ENCODE measurements at places on chromosomes 16 and 17.

DNA sequence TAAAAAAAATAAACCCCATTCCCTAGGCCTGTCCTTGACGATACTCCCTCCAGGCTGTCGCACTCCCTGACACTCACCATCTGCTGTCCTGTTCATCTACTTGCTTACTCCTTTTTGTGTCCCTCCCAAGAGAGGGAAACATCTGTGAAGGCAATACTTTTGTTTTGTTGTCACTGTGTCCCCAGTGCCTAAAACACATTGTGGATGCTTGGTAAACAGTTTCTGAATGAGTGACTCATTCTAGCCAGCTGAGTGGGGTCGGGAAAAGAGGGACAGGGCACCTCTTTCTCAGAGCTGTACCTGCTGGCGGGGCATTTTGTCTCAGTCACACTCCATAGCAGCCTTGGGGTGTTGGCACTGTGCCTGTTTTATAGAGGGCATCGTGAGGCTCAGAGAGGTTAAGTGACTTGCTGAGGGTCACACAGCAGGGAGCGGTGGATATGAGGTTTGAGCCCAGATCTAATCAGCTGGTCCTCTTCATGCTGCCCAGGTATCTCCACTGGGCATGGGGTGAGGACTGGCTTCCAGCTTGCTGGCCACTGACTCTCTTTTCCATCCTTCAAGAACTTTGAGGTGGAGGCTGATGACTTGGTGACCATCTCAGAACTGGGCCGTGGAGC lies 15.6 kb downstream of the MAP2K3 start:
- no peak for DNase-seq

- DNase-seq: no peak
These were observed 417.1 kb upstream of the SOX9 start for GRCh38 chr17:71703701-71704100.

- no peak for DNase-seq
These were observed 63.1 kb downstream of the BANP start for GRCh38 chr16:88014252-88014781.

DNA sequence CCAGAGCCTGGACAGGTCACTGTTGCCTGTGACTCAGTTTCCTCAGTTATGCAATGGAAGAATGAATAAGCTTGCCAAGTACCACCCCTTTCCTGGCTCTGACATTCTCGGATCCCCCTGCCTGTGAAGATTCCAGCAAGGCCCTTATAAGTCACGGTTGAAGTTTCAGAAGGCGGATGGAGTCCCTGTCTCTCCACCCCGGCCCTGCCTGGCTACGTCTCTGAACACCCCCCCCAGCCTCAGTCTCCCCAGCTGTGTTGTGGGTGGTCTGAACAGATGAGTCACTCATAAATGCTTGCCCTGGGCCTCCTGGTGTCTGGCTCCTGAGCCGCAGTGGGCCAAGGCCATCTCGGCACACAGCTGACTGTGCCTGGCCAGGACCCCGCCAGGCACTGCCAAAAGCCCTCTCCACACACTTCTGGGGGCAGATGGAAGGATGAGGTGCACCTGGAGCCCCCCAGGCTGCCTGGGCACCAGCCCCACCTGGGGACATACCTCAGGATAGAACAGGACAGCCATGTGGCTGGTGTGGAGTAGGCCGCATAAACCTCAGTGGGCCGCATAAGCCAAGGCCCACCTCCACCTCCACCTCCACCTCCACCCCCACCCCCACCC lies 15.4 kb downstream of the VASN start:
- DNase-seq: no peak

DNA sequence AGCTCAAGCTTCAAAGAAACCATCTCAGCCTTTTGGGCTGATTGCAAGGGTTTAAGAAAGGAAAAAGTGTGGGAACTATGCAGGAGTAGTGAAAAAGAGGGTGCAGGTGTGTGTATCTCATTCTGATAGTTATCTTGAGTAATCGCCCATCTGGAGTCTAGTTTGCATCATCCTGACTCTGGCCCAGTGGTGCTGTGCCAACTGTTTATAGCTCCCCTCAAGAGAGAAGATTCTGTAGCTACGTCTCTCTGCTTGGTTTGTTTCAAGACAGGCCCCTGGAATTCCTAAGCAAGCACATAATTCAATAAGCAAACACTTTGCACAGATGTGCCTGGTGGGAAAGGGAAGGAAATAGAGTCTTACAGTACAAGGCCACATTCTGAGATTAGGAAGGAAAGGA lies 144.4 kb downstream of the HAPSTR1 start:
- DNase-seq: no peak

DNA sequence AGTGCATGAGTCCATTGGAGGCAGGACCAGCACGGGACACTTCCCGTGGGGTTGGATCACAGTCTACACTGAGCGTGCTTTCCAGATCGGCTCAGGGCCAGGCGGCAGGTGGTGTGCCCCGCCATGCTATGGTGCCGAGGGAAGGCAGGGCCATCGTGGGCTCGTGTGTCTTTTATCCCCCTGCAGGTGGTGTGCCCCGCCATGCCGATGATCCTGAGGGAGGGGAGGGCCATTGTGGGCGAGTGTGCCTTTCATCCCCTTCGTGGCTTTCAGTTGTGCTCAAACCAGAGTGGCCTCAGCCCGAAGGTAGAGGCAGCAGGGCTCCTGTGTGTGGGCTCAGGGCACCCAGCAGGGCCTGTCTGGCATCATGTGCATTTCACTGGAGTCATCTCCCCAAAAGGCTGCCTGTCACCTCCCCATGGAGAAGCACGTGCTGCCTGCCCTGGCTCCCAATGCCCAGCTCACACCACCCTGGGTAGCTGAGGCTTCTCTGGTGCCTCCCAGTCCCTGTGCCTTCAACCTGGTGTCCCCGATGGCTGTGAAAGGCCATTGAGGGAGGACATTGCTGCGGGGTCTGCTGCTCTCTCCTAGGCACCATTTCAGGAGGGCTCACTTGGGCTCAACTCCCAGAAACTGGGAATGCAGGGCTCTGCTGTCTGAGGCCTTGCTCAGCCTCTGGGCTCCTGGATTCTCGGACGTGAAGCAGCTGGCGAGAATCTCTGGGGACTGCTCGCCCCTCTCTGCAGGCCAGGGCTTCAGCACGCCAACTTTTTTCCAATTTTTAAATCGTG lies 207.6 kb downstream of the NPIPB11 start:
- no peak for DNase-seq

DNA sequence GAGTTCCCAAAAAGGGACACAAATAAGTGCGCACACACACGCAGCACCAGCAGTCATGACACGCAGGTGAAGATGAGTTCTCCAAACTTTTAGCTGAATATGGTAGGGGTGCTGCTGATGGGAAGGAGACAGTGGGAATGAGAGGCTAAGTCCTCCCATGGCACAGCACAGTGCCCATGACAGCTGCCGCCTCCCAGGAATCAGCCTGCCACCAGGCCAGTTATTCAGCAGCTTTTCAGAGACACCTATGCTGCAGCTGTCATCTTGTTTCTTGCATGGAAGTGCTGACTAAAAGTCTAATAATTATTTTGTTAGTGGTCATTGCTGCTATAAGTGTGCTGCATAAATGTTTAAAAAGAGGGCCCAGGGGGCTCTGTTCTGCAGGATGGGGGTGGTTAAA lies 12.2 kb downstream of the WFIKKN2 start:
- no peak for DNase-seq

DNA sequence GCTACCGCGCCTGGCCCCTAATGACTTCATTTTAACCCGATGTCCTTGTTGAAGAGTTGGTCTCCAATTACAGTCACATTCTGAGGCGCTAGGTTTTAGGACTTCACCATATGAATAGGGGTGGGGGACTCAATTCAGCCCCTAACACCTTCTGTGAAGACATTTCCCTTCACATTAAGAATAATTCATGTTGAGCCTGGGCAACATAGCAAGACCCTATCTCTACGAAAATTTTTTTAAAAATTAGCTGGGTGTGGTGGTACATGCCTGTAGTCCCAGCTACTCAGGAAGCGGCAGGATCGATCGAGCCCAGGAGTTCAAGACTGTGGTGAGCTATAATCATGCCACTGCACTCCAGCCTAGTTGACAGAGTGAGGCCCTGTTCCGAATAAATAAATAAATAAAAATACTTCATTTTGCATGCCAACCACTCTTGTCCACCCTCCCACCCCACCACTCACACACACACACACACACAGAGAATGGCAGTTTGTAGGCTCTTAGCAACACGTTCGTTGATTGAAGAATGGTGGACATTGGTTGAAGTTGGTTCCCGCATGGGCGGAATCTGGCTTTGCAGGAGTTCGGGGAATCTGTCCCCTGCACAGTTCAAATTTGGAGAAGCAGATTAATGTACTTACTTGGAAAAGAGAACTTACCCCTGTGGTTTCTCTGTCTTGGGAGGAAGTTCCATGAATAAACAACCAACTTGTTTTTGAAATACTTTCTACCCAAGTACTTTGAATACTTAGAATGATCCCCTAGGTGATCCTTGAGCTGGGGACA lies 27.8 kb upstream of the TVP23A start:
- no peak for DNase-seq

- DNase-seq: no peak
These were observed 1.6 kb upstream of the LRRC75A start for GRCh38 chr17:16493531-16494046.

GRCh38 chr17:74185571-74186185 lies 17.8 kb upstream of the RPL38 start:
- no peak for DNase-seq

- no peak for DNase-seq
These were observed 16.1 kb downstream of the GNAO1 start for GRCh38 chr16:56207421-56207820.

- DNase-seq: no peak
These were observed 519.7 kb upstream of the CA10 start for GRCh38 chr17:52678211-52678610.

DNA sequence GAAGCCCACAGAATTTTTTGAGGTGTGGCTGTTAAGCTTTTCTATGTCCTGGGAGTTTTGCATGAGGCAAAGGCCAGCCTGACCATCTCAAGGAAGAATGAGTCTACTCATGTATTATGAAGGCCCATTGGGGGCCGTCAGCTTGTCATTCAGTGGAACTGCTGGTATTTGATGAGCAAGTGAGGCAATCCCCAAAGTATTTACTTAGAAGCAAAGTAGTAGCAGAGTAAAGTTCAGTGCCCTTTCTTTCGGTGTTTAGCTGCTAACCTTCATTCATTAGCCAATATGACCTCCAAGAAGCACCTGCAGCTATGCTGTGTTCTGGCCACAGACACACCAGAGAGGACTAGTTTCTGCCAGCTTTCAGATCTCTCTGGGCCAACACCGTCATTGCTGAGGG lies 80.2 kb downstream of the RPA1 start:
- DNase-seq: no peak

DNA sequence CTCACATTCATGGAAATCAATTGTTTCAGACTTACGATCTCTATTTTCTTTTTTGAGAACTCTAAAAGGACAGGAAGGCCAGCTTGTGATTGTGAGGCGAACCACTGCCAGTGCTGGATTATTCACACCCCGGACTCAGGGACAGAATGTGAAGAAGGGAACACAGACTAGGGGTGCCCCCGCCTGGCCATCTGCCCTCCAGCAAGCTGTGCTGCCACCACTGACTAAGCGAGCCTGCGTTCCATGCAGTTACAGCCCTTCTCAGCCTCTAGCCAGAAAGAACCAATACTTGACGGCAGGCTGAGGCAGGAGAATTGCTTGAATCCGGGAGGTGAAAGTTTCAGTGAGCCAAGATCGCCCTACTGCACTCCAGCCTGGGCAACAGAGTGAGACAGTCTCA lies 2.8 kb downstream of the HAGH start:
- DNase-seq: no peak

GRCh38 chr17:47712330-47713023 lies 18.5 kb downstream of the TBKBP1 start:
- DNase-seq: no peak

DNA sequence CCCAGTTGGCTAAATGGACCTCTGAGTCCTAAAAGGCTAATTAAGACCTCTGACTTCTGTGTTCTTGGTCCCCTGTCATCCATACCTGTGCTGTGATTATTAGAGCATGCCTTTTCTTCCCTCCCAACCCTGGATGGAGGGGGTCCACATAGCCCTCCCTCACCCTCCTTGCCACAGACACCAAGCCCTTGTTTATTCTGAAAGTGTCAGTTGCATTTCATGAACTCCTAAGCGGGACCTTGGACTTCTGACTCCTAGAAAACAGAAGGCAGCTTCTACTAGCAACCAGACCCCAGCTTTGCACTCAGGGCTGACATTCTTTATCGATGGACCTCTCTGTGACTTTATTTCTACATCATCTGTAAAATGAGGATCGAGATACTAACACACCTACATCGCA lies 33.4 kb upstream of the GOSR2 start:
- no peak for DNase-seq

- no peak for DNase-seq
These were observed 10.6 kb upstream of the NUP85 start for GRCh38 chr17:75194879-75195278.

DNA sequence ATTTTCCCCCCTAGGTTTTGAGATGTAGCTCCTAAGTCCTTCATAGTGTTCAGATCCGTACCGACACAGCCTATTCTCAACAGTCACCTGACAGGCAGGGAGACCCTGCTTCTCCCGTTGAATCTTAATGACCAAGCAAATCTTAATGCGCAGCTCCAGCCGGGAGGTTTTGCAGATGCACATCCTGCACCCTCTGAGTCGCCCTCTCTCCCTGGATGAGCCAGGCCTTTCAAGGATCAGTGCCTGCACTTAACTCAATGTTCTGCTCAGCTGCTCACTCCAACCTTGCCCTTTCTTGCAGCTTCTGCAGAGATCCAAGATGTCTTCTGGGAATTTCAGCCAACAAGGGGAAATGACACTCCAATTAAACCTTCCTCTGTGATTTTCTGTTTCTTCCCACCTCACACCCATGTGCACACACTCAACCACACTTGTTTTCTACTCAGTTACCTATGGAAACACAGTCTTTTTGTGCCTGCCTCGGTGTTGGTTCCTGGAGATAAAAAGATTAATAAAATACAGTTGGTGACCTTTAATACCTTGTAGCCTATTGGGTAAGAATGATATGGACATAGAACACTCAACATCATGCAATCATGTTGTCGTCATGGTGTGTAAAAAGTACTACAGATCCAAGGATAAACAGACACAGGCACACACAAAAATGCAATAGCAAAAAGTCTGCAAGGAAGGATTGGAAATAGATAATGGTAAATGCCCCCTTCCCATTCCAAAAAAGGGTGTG lies 76.9 kb upstream of the DYNLRB2 start:
- DNase-seq: no peak

DNA sequence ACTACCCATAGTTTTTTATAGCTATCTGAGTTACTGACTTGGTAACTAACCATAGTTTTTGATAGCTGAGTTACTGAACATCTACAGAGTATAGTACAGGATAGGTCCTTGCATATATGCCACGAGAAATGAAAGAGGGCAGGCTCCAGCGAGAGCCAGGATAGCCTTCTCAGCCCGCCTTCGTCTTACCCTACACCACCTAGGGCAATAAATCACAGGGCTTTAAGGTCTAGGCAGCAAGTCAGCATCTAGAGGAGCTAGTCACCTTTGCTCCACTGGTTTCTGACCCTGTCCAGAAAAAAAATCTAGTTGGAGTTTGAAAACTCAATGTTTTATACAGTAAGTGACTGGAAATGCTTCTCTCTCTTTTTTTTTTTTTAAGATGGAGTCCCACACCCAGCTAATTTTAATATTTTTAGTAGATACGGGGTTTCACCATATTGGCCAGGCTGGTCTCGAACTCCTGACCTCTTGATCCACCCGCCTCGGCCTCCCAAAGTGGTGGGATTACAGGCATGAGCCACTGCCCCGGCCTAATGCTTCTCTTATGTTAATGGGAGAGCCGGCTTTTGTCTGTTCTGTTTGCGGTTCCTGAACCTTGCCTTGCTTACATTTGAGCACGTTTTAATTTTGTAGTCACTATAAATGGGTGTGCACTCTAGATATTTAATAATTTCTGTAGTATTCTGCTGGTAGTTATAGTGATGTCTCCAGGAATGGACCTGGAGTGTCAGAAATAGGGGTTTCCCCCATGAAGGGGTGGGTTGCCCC lies 2.8 kb downstream of the BFAR start:
- DNase-seq: no peak

- DNase-seq: no peak
These were observed 17.4 kb downstream of the BAIAP2 start for GRCh38 chr17:81052199-81052997.
